ENCODE measurements at places on chromosomes 13 and 19.

- DNase-seq = no peak
These were observed 63.7 kb downstream of the ZNF93 start for GRCh38 chr19:19964416-19964815.

DNA sequence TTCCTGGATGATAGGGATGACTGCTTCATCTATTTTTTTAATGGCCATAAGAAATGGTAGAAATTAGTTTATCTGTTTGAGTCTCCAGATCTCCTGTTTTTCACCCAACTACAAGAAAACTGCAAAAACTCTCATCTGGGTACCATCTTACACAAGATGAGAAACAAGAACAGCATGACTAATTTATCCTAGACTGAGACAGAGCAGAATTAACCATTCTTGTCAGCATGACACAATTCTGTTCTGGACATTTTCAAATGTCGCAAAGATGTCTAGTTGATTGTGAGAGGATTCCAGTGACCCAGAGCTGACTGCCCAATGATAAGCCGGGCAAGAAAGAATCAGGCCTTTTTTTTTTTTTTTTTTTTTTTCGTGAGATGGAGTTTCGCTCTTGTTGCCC lies 12.8 kb downstream of the ZNF43 start:
- DNase-seq = no peak

GRCh38 chr19:55353356-55353802 lies 1.1 kb downstream of the COX6B2 start:
- no peak for DNase-seq

- DNase-seq = no peak
These were observed 113.7 kb downstream of the DNAJC15 start for GRCh38 chr13:43136920-43137575.

GRCh38 chr13:113816254-113816929 lies 47.5 kb downstream of the GAS6 start:
- no peak for DNase-seq

DNA sequence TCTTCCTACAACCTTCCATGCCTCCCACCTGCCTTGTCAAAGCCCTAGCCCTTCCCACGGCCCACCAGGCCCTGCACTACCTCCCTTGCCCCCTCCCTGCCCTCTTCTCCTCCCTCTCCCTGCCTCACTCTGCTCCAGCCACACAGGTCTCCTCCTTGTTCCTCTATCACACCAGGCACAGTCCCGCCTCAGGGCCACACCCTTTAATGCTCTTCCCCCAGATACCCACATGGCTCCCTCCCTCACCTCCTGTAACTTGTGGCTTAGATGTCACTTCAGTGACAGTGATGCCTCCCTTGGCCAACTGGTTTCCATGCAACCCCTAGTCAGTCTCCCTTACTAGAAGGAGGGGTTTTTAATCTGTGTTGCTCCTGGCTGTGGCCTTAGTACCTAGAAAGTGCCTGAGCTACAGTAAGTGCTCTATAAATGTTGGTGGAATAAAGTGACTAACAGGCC lies 1.3 kb downstream of the SIRT6 start:
- DNase-seq = no peak

- DNase-seq = no peak
These were observed 8.1 kb downstream of the ZNF460 start for GRCh38 chr19:57288373-57288772.

GRCh38 chr19:14375582-14376291 lies 5.5 kb upstream of the ADGRE5 start:
- DNase-seq = peak; percentile 27

DNA sequence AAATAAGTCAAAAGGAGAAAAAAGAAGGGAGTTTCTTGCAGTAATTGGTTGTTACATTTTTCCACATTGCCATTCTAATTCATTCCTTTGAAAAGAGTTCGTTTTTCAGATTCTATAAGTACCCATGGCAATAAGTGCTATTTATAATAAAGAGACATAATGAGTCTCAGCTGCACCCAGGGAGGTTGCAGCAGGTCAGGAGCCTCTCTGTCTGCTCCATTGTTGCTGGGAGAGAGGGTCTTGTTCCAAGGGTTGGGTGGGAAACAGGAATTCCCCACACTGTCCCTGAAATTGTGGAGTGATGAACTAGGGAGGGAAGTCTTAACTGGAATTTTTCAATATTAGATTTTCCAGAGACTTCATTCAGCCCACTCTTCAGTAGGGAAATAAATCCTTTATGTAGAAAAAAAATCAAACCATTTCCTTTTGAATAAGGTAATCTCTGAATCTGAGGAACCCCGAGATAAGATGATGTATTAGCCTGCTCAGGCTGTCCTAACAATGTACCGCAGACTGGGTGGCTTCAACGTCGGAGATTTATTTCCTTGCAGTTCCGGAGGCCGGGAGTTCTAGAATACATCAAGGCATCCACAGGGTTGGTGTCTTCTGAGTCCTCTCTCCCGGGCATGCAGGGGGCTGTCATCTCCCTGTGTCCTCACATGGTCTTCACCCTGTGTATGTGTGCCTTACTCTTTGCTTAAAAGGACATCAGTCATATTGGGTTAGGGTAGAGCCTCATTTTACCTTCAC lies 342.7 kb upstream of the TMTC4 start:
- no peak for DNase-seq

GRCh38 chr19:14337510-14337909 lies 43.7 kb upstream of the ADGRE5 start:
- DNase-seq = no peak

DNA sequence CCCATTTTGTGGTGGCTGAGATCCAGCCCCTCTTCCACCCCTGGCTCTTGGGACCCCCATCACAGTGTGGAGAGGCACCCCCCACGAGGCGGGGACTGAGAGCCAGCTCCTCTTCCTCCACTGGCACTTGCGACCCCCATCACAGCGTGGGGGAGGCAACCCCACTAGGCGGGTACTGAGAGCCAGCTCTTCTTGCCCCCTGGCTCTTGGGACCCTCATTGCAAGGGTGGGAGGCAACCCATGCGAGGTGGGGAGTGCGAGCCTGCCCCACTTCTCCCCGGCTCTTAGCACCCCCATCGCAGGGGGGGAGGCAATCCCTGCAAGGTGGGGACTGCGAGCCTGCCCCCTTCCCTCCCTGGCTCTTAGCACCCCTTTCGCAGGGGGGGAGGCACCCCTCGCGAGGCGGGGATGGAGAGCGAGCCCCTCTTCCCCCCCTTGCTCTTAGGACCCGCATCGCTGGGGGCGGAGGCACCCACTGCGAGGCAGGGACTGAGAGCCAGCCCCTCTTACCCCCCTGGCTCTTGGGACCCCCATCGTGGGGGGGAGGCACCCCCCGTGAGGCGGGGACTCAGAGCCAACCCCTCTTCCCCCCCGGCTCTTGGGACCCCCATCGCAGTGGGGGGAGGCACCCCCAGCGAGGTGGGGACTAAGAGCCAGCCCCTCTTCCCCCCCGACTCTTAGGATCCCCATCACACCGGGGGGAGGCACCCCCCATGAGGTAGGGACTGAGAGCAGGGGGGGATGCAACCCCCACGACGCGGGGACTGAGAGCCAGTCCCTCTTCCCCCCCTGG lies 364.6 kb upstream of the SPRY2 start:
- DNase-seq = no peak

DNA sequence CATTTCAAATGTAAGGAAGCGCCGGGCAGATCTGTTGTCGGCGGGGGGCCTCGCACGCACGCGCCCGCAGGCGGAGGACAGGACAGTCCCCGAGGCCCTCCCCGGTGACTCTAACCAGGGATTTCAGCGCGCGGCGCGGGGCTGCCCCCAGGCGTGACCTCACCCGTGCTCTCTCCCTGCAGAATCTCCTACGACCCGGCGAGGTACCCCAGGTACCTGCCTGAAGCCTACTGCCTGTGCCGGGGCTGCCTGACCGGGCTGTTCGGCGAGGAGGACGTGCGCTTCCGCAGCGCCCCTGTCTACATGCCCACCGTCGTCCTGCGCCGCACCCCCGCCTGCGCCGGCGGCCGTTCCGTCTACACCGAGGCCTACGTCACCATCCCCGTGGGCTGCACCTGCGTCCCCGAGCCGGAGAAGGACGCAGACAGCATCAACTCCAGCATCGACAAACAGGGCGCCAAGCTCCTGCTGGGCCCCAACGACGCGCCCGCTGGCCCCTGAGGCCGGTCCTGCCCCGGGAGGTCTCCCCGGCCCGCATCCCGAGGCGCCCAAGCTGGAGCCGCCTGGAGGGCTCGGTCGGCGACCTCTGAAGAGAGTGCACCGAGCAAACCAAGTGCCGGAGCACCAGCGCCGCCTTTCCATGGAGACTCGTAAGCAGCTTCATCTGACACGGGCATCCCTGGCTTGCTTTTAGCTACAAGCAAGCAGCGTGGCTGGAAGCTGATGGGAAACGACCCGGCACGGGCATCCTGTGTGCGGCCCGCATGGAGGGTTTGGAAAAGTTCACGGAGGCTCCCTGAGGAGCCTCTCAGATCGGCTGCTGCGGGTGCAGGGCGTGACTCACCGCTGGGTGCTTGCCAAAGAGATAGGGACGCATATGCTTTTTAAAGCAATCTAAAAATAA lies 18.2 kb downstream of the IL17D start:
- peak; percentile 72 for DNase-seq

DNA sequence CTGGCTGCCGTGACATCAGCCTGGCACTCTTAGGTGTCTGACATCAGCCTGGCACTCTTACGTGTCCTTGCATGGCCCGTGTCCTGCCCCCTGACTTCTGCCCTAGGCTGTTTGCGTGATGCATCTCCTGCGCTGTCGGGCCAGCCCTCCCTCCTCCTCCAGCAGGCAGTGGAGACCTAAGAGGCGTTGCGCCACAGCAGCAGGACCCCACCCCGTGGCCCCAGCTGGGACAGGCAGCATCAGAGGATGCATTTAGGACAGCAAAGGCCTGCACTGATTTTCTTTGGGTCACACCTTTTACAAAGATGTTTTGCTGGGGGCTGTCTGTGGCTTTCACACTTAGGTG lies 65.3 kb downstream of the GPR12 start:
- DNase-seq = no peak

DNA sequence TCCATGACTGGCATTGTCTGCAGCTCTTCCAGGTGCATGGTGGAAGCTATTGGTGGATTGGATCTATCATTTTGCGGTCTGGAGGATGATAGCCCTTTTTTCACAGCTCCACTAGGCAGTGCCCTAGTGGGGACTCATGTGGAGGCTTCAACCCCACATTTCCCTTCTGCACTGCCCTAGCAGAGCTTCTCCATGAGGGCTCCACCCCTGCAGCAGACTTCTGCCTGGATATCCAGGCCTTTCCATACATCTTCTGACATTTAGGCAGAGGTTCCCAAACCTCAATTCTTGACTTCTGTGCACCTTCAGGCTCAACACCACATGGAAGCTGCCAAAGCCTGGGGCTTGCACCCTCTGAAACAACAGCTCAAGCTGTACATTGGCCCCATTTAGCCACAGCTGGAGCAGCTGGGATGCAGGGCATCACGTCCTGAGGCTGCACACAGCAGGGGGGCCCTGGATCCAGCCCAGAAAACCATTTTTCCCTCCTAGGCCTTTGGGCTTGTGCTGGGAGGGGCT lies 800.2 kb upstream of the MIR17HG start:
- DNase-seq = no peak

DNA sequence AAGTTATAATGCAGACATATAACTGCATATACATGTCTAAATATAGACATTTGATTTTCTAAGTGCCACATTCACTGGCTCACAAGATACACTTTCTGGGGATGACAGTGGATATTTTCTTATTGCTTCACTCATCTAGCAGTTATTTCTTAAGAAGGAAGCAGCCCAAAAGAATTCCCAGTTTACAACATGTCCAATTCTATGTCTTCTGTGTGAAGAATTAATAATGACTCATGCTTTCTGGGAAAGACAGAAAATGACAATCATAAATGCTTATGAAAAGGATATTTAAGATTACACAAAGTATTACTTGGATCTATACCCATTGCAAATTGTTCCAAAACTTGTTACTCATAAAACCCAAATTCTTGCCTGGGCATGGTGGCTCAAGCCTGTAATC lies 543.4 kb downstream of the SUCLA2 start:
- DNase-seq = peak; percentile 64

DNA sequence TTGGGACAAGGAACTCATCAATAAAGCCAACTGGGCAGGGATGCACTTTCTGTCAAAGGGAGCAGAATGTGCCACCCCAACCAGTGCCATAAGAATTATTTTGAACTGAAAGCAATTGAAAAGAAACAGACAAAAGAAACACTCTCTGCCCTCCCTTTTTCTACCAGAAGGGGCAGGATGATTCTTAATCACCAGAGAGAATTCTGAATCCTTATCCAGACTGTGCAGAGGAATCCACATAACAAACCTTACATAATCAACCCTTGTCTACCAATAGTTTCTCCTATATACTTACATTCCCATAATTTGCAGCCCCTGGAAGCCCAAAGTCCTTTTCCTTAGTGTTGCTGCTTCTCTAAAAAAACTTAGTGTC lies 520.7 kb upstream of the NBEA start:
- no peak for DNase-seq

- DNase-seq = no peak
These were observed 4.2 kb upstream of the TNNI3 start for GRCh38 chr19:55161571-55162322.

GRCh38 chr19:17281391-17282304 lies at the start of gene ANKLE1:
ANKLE1 (plus strand) TSS chr19:17281901; CDS start chr19:17281921, 20 bp downstream.
- DNase-seq = no peak

DNA sequence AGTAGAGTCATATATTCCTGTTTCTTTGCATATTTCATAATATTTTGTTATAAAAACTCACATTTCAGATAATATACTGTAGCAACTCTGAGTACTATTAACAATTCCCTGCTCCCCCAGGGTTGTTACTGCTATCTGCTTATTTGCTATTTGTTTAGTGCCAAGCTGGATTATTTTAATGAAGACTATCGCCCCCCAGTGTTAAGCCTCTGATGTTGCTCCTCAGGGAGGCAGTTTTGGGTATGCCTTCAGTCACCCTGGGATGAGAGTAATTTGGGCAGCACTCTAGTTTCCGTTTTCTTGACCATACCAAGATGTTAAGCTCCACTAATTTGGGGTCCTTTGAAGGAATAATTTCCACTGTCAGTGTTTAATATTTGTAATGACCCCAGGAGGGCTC lies 46.0 kb downstream of the MICU2 start:
- peak; percentile 24 for DNase-seq

GRCh38 chr19:54207983-54208783 lies 7.5 kb downstream of the RPS9 start:
- peak; percentile 94 for DNase-seq

- no peak for DNase-seq
These were observed 8.1 kb downstream of the TMEM147 start for GRCh38 chr19:35553385-35554000.

DNA sequence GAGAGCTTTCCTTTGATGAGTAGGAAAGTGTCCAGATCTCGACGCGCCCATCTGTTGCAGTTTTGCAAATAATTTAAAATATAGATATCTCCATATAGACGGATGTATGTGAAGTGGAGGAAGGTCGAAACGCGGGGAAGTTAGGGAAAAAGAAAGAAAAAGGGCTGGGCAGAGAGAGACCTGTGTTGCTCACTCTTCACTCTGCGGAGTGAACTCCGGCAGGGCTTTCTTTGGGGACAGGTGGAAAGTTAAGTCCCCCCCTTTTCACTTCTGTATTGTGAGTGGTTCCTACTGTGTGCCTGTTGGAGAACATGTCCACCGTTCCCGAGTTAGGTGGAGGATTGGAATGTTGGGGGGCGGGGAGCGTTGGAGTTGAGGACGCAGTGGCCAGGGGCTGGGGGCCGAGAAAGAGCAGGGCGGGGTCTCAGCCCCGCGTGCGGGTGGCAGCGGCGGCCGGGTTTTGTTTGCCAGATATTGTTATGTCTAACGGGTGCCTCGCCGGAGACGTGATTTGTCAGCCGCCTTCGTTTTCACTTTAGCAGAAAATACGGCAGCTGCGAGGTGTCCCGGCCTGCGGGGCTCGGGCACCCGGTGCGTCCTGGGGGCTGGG lies 145.1 kb upstream of the ZNF536 start:
- no peak for DNase-seq

Measured in cardiac fibroblast (primary cell).